ENCODE measurements at places on chromosomes 5 and 9. TPM values are rescaled to one million over a fixed set of nuclear protein-coding genes. Genes with fewer than 3 reads are reported as not detected.

- DNase-seq, result no peak
- no peak overlapping the region for H3K4me3 ChIP-seq
Observed at GRCh38 chr5:169944115-169944514, 36.2 kb downstream of the INSYN2B start.

Gene PNPLA7
- 4.9 TPM for total RNA-seq

Gene PCDHB7
- total RNA-seq, result not detected

DNA sequence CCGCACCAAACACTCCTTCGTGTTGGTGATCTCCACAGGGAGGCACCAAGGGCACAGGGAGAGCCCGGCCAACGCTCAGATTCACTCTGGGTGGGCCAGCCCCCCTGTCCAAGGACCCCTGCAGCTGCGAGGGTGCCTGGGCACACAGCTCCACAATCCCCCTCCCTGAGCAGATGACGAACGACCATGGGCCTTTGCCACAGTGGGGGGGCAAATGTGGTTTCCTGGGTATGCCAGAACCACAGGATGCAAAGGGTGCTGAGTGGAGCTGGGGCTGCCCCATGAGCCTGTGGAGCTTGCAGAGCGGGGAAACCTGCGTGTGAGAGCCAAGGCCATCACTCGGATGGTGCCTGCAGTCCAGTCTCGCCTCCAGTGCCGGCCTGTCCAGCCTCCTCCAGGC is 31.0 kb downstream of the LPCAT1 start:
- H3K4me1 ChIP-seq, result peaks cover 88% of the 10 kb centered on the region
- peaks cover 65% of the 10 kb centered on the region for H3K36me3 ChIP-seq
- H3K4me3 ChIP-seq, result no peak overlapping the region
- no peak for DNase-seq
- no peaks in the 10 kb centered on the region for H3K27me3 ChIP-seq
- peak overlapping the region; percentile 92 for H3K27ac ChIP-seq

GRCh38 chr9:125341566-125341965 is 79.9 kb downstream of the GAPVD1 start:
- H3K4me1 ChIP-seq, result no peaks in the 10 kb centered on the region
- no peak for DNase-seq
- peaks cover 57% of the 10 kb centered on the region for H3K36me3 ChIP-seq
- H3K27ac ChIP-seq, result no peak overlapping the region

DNA sequence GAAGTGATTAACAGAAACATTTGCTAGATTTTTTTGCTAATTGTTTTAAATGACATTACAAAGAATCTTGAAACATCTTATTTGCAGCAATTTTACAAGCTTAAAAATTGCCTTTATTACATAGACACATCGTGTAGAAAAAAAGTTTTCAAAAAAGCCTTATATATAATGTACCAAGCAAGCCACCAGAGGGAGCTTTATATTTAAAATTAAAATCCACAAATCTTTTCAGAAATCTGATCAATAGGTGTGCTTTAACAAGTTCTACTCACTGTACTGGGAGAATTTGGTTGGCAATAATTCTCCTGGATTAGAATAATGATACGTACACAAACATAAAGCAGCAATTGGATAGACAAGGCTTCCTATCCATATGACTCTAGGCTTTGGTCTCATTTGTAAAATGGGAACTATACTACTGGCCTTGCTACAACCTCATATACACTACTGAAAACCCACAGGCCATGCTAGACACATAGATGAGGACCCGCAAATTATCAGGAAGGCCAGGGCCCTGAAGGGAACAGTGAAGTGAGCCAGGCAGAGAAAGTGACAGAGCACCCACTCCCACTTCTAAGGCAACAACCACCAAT is 4.8 kb downstream of the PSMB7 start:
- no peak overlapping the region for H3K4me3 ChIP-seq
- peaks cover 9% of the 10 kb centered on the region for H3K4me1 ChIP-seq
- H3K27ac ChIP-seq, result no peak overlapping the region
- H3K27me3 ChIP-seq, result no peaks in the 10 kb centered on the region
- H3K36me3 ChIP-seq, result peaks cover 74% of the 10 kb centered on the region
- no peak for DNase-seq

DNA sequence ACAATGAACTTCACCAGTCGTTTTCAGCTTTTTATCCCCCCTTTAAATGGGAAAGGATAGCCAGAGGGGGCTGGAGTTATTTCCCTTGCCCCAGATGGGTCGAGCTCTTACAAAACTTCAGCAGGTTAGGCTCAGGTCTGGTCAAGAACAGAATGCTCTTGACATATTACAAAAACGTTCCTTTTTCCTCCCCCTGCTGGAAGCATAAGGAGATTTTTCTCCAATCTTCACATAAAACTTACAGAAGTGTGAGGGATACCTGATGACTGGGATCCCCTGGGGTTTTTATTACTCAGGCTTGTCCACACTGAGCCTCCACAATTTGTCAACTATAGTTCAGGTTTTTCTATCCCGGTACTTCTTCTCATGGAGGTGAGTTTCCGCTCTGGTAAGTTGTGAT is 60.8 kb downstream of the CSF2 start:
- no peak overlapping the region for H3K27ac ChIP-seq
- no peak overlapping the region for H3K4me3 ChIP-seq
- no peak for DNase-seq
